ENCODE measurements at places on chromosomes 11 and 22.
A peak's percentile ranks its signal among the peaks of the same experiment; 100 is the strongest.

DNA sequence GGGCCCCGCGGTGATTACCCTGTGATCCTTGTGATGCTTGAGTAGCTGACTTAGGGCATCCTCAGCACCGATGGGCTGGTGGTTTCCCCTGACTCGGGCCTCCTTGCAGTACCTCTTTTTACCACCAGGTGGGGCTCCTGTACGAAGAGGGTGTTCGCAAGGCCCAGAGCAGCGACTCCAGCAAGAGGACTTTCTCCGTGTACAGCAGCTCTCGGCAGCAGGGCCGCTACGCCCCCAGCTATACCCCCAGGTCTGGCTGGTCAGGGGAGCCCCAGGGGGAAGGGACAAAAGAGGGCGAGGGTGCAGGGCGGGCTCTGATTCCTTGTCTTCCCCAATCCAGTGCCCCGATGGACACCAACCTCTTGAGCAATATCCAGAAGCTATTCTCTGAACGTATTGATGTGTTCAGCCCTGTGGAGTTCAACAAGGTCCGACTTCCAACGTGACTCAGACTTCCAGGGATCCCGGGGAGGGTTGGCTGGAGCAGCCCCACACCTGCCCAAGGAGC, 1.3 kb upstream of the TM7SF2 start:
- peak; percentile 93 for DNase-seq

GRCh38 chr11:23995891-23996290, 501.0 kb upstream of the LUZP2 start:
- DNase-seq, result no peak

GRCh38 chr11:34354782-34355181, 3.0 kb downstream of the ABTB2 start:
- no peak for DNase-seq

DNA sequence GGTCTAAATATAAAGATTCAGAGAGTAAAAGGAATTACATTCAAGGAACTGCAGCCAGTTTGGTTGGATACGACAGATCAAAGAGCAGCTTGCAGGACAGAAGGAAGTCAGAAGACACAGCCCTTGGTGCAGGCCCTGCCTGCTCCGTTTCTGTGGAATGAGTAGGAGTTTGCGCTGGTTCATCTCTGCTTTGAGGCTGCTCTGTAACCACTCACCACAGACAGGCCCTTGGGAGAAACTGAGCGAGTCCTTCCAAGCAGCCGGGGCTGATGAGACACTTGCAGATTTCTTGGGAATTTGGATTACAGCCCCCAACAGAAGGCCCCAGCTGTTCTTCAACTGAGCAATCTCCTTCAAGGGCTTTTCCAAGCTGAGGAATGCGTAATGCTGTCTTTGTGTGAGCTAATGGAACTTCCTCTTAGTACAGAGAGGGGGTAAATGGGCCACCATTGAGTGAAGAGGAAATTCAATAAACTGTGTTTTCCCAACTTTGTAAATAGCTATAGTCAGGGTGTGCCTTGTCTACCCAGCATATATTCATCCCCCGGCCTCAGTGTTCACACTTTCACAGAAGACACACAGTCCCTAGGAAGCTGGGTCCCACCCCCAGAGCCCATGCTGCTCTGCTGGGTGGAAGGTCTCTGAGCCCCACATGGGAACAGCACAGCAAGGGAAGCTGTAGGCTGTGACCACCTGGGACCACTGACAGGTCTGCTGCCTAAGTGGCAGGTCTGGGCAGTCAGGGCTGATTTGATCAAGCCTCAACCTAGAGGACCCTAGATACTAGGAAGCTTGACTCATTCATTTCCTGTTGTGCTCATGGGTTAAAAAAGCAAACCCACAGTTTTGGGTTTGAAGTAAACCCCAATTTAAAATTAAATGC, 16.6 kb downstream of the IL10RA start:
- DNase-seq, result peak; percentile 73

DNA sequence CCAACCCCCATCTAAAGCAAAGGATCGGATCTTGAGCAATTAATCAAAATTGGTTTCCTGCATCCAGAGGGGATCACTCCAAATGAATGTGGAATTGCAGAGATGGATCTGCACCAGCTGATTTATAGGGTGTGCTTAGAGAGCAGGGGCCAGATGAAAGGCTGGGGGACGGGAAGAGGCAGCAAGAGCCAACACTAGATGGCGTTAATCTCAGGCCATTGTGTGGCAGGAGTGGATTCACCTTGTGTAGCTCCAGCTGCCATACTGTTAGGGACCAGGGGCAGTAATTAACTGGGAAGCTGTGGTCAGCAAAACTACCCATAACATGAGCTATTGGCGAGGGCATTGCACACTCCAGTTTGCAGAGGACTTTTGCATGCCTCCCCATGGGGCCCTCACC, 35.6 kb downstream of the SERPINH1 start:
- peak; percentile 38 for DNase-seq

- DNase-seq, result peak; percentile 84
Measured at GRCh38 chr11:33912405-33913361, 20.8 kb upstream of the LMO2 start.

DNA sequence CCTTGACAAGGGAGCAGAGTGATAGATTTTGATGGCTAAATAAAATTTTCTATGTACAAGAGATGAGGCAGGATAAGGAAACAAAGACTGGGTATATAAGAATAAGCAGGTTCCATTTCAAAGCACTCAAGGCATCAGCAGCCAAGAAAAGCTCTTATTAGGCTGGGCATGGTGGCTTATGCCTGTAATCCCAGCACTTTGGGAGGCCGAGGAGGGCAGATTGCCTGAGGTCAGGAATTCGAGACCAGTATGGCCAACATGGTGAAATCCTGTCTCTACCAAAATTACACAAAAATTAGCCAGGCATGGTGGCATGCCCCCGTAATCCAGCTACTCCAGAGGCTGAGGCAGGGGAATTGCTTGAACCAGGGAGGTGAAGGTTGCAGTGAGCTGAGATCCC, 563.4 kb upstream of the CCDC179 start:
- DNase-seq, result no peak

DNA sequence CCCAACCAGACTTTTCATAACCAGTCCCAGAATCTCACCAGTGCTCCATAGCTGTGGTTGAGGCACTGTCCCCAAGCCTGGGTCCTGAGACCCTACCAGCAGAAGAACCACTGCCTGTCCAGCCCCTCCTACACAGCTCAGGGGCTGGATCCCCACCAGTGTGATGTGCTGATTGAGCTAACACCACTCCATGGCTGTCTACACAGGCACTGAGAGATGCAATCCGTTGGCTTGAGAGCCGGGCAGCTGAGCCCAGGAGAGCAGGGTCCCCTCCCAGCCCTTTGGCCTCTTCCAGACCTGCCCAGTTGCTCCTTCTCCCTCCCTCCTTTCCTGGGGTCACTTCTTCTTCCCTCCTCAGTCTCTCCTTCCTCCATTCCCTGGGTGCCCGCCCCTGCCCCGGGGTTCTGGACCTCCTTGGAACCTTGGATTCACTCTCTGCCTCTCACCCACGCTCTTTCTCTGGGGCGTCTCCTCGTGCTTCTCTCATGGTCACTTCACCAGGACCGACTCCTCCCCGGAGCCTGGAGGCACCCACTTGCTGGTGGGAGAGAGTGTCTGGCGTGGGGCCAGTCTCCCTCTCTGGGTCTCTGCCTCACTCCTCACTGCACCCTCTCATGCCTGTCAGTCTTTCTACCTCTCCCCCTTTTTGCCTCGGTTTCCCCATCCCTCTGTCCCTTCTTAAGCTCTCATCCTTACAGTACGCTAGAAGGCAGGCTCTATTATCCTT, 706 bp upstream of the SCYL1 start:
- DNase-seq, result no peak

Measured in Kasumi-1 (cell line).